Neural progenitor cell (in vitro differentiated cells): ENCODE measurements at places on chromosomes 3 and 15.

DNA sequence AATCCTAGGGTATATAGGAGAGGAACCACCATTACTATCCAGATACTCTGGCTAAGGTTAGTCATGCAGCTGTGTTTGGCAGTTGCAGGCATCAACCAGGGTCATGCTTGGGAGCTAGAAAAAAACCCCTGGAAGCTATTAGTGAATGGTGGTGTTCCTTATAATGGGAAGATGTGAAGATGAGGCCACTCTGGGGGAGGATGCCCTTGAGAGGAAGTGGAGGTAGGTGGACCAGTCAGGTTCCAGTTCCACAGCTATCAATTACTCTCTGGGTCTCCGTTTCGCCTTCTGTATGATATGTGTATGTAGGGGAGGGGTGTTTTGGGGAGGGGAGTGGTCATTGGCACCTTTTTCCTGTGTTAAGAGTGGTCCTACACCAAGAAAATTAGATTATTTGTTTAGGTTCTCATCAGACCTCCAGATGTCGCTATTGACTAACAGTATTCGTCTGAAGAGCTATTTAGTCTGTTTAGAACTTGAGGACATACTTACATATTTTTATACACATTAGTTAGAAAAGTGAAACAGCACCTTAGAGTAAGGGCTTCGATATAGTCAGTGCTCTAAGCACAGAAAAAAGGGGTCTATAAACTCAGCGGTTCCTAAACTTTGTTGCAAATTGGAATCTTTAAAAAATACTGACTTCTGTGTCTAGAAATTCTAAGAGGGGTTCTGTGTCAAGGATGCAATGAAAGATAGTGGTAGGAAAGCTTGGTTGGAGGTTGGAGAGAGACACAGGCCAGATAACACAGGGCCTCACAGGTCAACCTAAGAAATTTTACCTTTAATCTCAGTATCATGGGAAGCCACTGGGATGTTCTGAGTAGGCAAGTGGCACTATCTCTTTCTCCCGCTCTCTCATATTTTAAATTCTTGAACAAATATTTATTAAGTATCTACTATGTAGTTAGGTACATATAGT, 9.1 kb upstream of the HPS3 start:
- peak; percentile 71 for DNase-seq
- no peaks in the 10 kb centered on the region for H3K27me3 ChIP-seq
- H3K4me3 ChIP-seq = no peak overlapping the region
- H3K27ac ChIP-seq = no peak overlapping the region

DNA sequence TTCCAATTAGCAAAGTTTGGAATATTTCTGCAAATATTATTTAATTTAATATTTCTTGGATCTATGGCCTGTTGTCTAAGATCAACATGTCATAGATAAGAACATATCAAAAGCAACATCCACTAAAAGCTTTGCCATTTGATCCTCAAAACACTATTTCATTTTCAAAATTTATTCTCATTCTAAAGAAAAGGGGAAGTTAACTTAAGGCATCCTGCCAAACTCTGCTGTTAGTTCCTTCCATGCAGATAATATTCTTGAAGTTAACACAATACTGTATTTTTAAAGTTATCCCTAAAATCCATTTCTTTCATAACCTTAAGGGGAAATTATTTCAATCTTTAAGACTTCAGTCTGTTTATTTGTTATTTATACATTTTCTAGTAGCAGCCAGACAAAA, 28.2 kb upstream of the GBE1 start:
- H3K4me3 ChIP-seq = no peak overlapping the region
- DNase-seq = no peak
- no peaks in the 10 kb centered on the region for H3K36me3 ChIP-seq
- H3K4me1 ChIP-seq = peaks cover 28% of the 10 kb centered on the region
- H3K27ac ChIP-seq = no peak overlapping the region

DNA sequence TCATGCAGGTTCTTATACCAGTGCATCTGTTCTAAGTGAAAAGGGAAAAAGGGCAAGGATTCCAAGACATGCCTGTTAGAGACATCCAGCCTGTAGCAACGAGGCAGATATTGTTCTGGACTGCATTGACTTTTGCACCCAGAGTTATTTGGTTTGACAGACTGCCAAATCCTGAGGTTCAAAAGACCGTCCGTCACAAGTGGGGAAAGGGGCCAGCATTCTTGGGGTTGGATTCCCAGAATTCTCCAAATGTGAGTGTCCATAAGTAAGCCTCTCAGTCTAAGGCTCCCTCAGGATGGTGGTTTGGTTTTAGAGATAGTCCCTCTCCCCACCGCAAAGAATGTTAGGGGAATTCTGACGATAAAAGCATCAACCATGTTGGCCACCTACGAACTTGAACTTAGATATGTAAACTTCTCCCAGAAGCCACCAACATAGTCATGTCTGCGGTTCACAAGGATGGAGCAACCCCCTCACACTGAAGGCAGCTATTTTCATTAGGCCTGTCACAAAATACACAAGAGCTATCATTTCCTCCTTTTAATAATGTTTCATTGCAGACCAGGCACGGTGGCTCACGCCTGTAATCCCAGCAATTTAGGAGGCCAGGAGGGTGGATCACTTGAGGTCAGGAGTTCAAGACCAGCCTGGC, 13.6 kb upstream of the LACTB start:
- H3K4me3 ChIP-seq = no peak overlapping the region
- H3K27ac ChIP-seq = no peak overlapping the region
- H3K36me3 ChIP-seq = no peaks in the 10 kb centered on the region
- H3K4me1 ChIP-seq = no peaks in the 10 kb centered on the region

GRCh38 chr3:150775001-150775599, 12.1 kb upstream of the SIAH2 start:
- H3K27me3 ChIP-seq = no peaks in the 10 kb centered on the region
- no peak overlapping the region for H3K27ac ChIP-seq
- DNase-seq = no peak
- no peaks in the 10 kb centered on the region for H3K4me1 ChIP-seq
- no peak overlapping the region for H3K4me3 ChIP-seq
- H3K36me3 ChIP-seq = no peaks in the 10 kb centered on the region

- H3K27ac ChIP-seq = no peak overlapping the region
- H3K4me3 ChIP-seq = no peak overlapping the region
- peaks cover 6% of the 10 kb centered on the region for H3K27me3 ChIP-seq
- no peaks in the 10 kb centered on the region for H3K36me3 ChIP-seq
These were observed 3.1 kb downstream of the MST1R start for GRCh38 chr3:49900491-49901153.

DNA sequence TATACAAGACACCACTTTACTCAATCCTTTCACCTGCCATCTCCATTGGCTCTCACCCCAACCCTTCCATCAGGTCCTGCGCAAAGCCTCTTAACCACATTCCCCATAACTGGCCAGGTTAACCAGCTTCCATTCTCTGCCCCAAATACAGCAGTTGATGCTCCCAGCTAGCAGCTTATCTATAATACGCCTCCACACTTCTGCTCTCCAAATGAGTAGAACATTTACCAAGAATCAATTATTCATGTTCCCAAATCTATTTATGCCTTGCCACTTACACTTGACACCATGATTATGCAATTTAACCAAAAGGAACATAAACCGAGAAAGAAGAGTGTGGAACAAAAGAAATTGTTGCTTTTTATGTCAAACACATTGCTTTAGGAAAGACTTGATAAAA, 103.7 kb upstream of the TPM1 start:
- H3K36me3 ChIP-seq = no peaks in the 10 kb centered on the region
- H3K27ac ChIP-seq = no peak overlapping the region
- no peak overlapping the region for H3K4me3 ChIP-seq
- no peak for DNase-seq

- no peaks in the 10 kb centered on the region for H3K4me1 ChIP-seq
- H3K4me3 ChIP-seq = no peak overlapping the region
These were observed 12.9 kb downstream of the IDH3A start for GRCh38 chr15:78162038-78162437.

GRCh38 chr15:51401872-51402517, 60.5 kb downstream of the GLDN start:
- peaks cover 8% of the 10 kb centered on the region for H3K4me1 ChIP-seq
- H3K27me3 ChIP-seq = no peaks in the 10 kb centered on the region
- H3K36me3 ChIP-seq = no peaks in the 10 kb centered on the region
- peak; percentile 67 for DNase-seq
- no peak overlapping the region for H3K27ac ChIP-seq
- H3K4me3 ChIP-seq = no peak overlapping the region

DNA sequence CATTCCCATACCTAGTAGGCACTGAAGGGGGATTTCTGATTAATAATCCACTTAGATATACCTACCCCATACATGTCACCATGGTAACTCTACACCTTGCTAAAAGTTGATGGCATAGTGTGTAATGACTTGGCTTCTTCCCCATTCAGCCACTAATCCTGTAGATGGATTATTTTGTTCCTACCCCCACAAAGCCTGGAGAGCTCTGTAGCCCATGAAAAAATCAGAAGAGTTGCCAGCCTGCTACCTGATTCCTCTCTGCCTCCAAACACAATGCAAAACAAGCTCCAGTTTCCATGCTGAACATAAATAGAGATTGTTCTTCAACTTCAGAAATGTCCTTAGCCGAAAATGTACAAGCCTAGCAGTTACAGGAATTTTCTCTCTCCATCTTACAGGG, 98.9 kb upstream of the PFN2 start:
- no peaks in the 10 kb centered on the region for H3K36me3 ChIP-seq
- no peak overlapping the region for H3K4me3 ChIP-seq
- peaks cover 8% of the 10 kb centered on the region for H3K4me1 ChIP-seq

DNA sequence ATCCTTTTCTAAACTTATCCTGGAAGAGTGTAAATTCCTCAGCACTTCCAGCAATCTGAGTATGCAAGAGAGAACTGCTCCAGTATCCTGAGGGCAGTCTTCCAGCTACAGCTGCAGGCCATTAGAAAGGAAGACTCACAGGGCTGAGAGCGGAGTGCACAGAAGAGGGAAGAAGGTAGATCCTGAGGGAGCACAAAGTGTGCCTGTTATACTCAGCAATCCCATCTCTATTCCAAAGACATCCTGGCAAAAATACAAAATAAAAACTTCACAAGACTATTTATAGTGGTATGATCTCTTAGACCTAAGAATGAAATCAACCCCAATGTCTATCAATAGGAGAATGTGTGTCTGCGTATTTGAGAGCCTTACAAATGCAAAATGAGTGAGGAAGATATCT, 292.0 kb downstream of the ZIC1 start:
- no peak overlapping the region for H3K4me3 ChIP-seq
- no peak overlapping the region for H3K27ac ChIP-seq
- H3K4me1 ChIP-seq = no peaks in the 10 kb centered on the region
- H3K27me3 ChIP-seq = no peaks in the 10 kb centered on the region

GRCh38 chr15:85710340-85710842, 84.3 kb downstream of the KLHL25 start:
- no peak overlapping the region for H3K27ac ChIP-seq
- DNase-seq = no peak

DNA sequence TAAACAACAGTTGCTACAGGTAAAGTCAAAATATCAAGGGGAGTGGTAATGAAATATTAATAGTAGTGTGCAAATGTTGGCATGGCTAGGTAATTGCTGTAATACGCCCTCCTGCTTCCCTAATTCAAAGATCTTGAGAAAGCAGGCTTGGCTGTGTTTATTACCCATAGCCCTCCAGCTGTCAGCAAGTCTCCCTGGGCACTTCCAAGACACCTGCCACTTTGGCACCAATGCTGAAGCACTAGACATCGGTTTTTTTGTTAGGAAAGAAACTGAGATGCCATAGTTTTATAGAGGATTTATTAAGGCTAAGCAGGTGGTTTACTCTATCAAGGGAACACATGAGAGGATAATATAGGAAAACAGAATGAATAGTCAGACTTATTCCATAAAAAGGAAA, 64.4 kb downstream of the P2RY1 start:
- no peaks in the 10 kb centered on the region for H3K4me1 ChIP-seq
- no peak overlapping the region for H3K27ac ChIP-seq
- no peak overlapping the region for H3K4me3 ChIP-seq
- no peaks in the 10 kb centered on the region for H3K36me3 ChIP-seq
- no peak for DNase-seq
- no peaks in the 10 kb centered on the region for H3K27me3 ChIP-seq

GRCh38 chr15:41568350-41569017, 9.5 kb downstream of the TYRO3 start:
- peak overlapping the region; percentile 99 for H3K27ac ChIP-seq
- peaks cover 6% of the 10 kb centered on the region for H3K36me3 ChIP-seq
- DNase-seq = peak; percentile 95

GRCh38 chr3:47407896-47408838, 27.3 kb downstream of the PTPN23 start:
- H3K36me3 ChIP-seq = no peaks in the 10 kb centered on the region
- H3K4me1 ChIP-seq = peaks cover 8% of the 10 kb centered on the region
- H3K4me3 ChIP-seq = no peak overlapping the region

DNA sequence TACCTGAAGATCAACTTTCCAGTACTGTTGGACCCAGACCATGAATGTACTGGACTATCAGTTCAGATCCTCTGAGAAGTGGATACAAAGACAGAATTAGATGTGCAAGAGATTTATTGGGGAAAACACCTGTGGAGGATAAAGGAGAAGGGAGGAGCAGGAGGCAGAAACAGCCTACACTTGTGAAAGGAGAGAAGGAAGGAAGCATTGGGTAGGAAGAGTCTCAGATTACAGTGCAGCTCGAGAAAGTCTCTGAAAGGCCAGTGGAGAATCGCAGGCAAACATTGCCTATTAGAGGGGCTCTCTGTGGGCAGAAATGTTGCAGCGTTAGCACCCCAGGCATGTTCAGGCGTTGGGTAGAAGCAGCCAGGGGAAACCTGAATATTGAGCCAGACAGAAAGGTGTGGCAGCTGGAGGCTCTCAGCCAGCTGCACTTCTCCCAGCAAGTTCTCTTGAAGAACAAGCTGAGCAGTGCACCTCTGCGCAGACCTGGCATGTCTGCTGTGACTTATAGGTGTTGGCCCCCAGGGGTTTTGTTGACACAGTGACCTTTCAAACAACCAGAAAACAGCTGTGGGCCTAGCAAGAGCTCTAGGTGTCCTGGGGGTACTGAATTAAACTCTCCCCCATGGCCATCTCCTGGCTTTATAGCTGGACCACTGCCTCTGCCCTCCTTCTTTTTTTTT, 7.0 kb downstream of the CHST14 start:
- no peaks in the 10 kb centered on the region for H3K36me3 ChIP-seq
- peak overlapping the region; percentile 62 for H3K27ac ChIP-seq
- H3K4me3 ChIP-seq = peak overlapping the region; percentile 29
- DNase-seq = peak; percentile 36
- peaks cover 10% of the 10 kb centered on the region for H3K4me1 ChIP-seq

- DNase-seq = no peak
- no peak overlapping the region for H3K27ac ChIP-seq
- H3K36me3 ChIP-seq = no peaks in the 10 kb centered on the region
- H3K4me1 ChIP-seq = no peaks in the 10 kb centered on the region
These were observed 40.2 kb upstream of the C15orf61 start for GRCh38 chr15:67480741-67481140.

DNA sequence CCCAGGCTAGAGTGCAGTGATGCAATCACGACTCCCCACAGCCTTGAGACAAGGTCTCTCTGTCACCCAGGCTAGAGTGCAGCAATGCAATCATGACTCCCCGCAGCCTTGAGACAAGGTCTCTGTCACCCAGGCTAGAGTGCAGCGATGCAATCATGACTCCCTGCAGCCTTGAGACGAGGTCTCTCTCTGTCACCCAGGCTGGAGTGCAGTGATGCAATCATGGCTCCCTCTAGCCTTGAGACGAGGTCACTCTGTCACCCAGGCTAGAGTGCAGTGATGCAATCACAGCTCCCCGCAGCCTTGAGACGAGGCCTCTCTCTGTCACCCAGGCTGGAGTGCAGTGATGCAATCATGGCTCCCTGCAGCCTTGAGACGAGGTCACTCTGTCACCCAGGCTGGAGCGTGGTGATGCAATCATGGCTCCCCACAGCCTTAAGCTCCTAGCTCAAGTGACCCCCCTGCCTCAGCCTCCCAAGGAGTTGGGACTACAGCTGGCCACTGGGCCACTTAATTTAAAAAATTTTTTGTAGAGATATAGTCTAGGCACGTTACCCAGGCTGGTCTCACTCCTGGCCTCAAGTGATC, 26.1 kb downstream of the TFRC start:
- no peaks in the 10 kb centered on the region for H3K4me1 ChIP-seq
- DNase-seq = no peak
- H3K27me3 ChIP-seq = no peaks in the 10 kb centered on the region
- no peak overlapping the region for H3K27ac ChIP-seq
